ENCODE measurements at places on chromosomes 6 and 20. TPM values are rescaled to one million over a fixed set of nuclear protein-coding genes. Genes with fewer than 3 reads are reported as not detected.

DNA sequence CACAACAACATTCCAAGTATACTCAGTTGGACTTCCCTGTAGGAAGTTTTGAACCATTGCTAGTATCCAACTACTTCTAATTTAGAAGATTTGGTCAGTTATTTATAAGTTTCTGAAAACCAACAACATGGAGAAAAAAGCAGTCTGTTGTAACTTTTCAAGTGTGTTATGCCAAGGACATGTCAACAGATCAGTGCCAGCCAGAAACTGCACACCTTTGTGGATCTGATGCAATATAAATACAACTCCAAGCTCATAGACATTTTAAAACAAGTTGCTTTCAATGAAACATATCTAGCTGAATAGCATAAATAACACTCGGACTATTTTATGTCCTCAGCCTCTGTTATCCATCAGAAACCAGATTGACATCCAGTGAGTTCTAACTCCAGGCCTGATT is 58.3 kb upstream of the CARMIL1 start:
- no peak for DNase-seq

GRCh38 chr6:14430218-14430617 is 312.6 kb downstream of the CD83 start:
- no peak for DNase-seq

GRCh38 chr20:6744180-6744579 is 23.3 kb upstream of the BMP2 start:
- DNase-seq = no peak

- no peak for DNase-seq
These were observed 128.6 kb downstream of the MAP7 start for GRCh38 chr6:136421537-136422158.

The GPR6 gene
- not detected for total RNA-seq

- peak; percentile 94 for DNase-seq
These were observed at the start of gene B3GALT4 for GRCh38 chr6:33276864-33277662. B3GALT4 (plus strand) TSS chr6:33277123; CDS start chr6:33277420, 297 bp downstream.

The ZNF292 gene
- 63.7 TPM for total RNA-seq

The SLC22A7 gene
- not detected for total RNA-seq

- no peak for DNase-seq
These were observed 16.9 kb downstream of the SEC23B start for GRCh38 chr20:18524646-18525045.

The PPIL1 gene
- 65.1 TPM for total RNA-seq

- DNase-seq = no peak
These were observed 69.1 kb downstream of the PHACTR3 start for GRCh38 chr20:59673288-59673997.
